LHCN-M2 (cell line): ENCODE measurements at places on chromosomes 2 and 18.

DNA sequence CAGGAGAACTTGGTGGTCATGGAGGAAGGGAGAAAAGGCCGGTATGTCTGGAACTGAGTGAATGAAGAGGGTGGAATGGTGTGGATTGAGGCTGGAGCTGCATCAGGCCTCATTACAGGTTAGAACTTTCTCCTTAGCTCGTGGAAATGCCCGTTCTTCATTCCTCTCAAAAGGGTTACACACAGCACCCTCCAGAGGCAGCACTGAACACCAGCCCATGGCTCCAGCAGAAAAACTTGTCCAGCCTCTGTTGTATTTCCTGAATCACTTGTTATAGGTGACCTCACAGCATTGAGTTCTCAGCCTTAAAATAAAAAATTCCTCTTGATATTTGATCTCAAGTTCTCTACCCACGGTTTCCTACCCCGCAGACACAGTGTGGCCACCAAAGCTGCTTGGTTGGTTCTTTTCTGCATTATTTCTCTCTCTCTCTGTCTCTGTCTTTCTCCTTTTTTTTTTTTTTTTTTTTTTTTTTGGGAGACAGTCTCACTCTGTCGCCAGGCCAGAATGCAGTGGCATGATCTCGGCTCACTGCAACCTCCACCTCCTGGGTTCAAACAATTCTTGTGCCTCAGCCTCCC is 89.6 kb downstream of the ITGB1BP1 start:
- peak; percentile 80 for DNase-seq

DNA sequence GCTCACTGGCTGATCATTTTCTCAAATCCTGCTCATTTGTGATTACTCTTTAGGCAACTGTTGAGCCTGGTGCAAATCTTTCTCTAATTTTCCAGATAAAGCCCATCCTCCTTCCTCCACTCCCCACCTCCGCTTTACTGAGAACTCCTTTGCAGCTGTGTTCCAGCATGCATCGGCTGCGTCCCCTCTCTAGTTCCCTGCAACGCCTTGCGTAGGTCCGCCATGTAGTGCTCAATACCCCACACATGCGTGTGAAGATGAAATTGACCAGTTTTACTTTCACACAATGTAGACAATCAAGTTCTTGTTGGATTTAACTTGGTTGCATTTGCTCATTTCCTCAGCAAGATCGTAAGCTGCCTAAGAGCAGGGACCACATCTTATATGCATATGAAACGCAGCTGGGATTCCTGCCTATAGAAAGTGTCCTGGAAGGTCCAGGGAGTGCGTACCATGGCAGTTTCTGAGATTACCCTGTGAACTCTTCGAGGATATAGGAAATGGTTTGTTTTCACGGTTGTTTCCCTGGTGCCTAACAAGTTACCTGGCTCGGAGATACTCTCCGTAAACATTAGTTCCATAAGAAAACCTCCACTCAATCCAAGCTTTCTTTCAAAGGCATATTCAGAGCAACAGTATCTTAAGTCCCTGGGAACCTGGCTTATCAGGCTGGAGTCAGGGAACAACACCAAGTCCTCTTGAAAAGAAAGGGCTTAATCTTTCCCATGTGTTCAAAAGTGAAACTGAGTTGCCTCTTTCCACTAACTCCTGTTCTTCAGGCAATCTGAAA is 766.4 kb upstream of the ID2 start:
- no peak for DNase-seq

GRCh38 chr2:191263050-191263449 is 17.8 kb downstream of the MYO1B start:
- no peak for DNase-seq

- DNase-seq, result no peak
These were observed 19.3 kb upstream of the CSRNP3 start for GRCh38 chr2:165450156-165450555.

DNA sequence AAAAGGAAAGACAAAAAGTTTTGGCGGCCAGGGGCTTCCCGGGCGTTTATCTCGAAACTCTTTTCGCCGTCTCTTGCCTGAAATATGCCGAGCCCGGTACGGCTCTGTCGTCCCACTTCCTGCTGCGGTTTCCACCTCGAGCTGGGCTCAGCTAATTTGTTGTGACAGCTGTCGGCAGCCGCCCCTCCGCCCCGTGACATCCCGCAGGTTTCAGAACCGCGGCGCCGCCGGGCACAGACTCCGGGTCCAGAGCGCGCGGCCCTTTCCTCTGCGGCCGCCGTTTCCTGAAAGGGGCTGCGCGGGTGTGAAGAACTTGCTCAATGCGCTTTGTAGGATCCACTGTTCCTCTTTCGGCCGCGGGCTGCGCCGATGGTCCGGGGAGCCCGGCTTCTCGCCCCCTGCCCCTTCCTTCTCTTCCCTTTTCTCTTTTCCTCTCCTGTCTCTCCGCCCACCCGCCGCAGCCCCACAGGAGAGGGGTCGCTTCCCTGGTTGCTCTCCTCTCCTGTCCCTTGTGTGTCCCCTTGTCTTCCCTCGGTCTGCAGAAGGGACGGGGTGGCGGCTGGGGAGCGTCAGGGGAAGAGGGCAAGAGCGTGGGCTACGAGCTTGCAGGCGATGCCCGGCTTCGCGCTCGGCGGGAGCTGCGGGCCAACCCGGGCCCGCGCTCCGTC is 648 bp downstream of the ARID5A start:
- DNase-seq, result peak; percentile 70

GRCh38 chr2:36615222-36615621 is 17.3 kb upstream of the FEZ2 start:
- DNase-seq, result peak; percentile 17

GRCh38 chr2:227285741-227286236 is 39.3 kb upstream of the MFF start:
- DNase-seq, result no peak

GRCh38 chr18:45291621-45292615 is 323.4 kb upstream of the SLC14A2 start:
- DNase-seq, result peak; percentile 93

DNA sequence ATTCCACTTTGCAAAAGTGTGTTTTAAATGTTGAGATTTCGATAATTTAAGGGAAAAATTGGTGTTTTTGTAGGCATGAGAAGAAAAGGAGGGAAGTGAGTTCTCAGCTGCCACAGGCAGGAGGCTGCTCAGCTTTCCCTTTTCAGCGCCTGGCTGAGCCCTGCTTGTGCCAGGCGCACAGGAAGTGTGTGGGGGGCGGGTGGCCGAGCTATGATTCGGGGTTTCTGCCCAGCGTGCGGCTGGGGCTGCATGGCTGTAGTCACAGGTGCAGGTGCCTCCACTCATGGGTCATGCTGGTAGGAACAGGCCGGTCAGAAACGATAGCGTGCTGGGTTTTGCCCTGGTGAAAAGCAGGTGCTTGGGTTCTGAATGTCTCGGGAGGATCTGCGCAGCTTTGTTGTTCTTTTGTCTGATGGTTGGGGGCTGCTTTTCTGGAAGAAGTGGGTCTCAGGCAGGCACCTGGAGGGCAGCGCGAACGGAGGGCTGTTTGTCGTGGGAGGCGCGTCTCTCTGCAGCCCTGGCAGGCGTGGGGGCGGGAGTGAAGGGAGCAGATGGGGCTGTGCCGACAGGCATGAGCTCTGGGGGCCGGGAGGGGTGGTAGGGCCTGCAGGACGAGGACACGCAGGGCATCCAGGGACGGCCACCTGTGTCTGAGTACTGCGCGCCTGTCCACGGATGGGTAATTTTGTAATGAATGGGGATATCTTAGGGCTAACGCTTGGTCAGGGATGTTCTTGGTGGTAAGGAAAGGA is 2.1 kb downstream of the KCNG2 start:
- DNase-seq, result no peak

GRCh38 chr18:46053368-46054095 is 18.5 kb downstream of the PSTPIP2 start:
- DNase-seq, result no peak

DNA sequence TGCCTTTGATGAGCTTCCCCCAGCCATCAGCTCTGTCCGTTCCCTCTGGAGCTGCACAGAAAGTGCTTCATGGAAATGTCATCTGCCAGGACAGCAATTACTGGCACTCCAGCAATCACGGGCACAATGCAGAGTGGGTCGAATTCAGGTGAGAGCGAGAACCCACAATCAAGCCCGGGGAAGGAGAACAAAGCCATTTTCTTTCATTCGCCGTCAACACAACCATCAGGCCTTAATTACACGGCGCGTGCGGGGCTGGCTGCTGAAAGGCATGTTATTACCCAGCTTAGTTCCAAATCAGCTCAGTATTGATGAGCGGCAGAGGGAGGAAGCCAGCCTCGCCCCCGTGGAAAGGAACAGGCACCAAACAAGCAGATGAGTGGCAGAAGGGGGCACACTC is 143.9 kb downstream of the MYT1L start:
- no peak for DNase-seq

DNA sequence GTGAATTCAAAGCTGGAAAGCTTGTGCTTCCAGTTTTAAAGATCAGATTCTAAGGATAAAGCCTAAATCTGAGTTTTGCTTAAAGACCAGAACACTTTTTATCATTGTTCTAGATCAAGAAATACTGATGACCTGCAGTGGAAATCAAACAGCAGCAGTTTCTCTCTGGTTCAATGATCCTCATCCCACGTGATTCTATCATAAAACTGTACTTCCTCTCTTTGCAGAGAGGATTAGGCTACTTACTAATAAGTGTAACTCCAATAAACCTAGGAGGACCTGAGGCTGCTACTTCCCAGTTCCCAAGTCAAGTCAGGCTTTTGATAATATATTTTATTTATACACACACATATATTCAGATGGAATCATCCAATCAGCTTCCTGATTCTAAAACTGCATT is 81.9 kb downstream of the TCF4 start:
- no peak for DNase-seq

- no peak for DNase-seq
These were observed 341.5 kb upstream of the ATP5MC3 start for GRCh38 chr2:175523001-175523400.

DNA sequence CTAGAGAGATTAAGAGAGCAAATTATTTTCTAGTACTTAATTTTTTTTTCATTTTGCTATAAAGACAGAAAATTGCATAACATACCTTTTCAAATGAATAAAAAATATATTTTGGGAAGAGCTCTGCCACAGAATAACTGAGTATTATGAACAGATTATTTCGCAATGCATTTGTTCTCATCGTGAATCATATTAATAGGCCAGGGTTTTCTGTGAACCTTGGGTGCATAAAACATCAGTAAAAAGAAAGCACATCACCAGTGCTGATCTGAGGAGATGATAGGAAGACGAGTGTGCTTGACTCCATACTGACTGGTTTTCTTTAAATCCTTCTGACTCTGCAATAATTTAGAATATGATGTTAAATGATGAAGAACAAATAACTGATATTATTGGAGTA is 409.1 kb downstream of the CPS1 start:
- peak; percentile 9 for DNase-seq

DNA sequence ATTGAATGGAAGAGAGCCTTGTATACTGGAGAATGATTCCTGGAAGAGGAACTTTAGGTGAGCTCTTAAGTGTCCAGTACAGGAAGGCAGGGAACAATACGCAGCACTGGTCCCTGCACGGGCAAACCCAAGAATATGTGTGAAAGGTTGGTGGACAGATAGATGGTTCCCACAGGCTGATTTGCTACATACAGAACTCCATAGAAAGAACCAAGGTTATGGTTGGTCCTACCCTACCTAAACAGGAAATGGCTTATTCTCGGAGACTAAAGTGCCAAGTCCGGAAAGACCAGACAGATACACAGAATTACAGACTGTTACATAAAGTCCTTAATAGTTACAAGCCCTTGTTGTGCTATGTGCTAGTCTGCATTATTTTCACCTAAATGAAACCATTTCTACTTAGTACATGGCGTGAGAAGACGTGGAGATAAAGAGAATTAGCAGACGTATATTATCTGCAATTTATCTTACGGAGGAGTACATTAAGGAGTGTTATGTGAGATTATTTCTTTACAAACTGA is 1.2 kb downstream of the REV1 start:
- DNase-seq, result peak; percentile 10

DNA sequence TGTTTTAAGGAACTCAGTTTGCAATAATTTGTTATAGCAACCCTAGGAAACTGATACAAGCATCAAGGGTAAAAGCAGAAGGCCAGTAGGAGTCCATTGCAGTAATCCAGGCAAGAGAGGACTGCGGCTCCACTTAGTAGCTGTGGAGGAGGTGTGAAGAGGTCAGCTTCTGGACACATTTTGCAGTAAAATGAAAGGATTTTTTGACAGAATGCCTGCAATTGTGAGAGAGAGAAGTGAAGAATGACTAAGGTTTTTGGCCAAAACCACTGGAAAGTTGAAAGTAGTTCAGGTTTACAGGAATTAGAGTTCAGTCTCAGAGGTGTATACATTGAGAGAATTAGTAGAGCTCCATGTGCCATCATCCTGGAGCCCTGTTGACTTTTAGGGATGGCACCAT is 129.5 kb downstream of the RHBDD1 start:
- DNase-seq, result no peak

DNA sequence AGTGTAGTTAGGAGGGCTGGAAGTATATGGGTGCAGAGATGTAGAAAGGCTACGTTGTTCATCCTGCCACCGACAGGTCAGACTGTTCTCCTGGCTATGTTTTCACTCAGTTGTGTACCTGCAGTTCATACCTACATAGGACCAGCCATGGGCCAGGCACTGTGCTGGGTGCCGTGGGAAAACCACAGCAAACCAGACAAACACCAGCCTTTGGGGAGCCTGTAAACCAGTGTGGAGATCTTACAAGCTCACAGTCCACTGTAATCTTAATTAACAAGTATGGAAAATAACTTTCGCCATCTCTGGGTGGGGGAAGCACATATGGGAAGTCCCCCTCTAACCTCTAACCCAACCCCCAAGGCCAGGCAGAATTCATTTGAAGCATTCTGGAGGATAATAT is 12.7 kb downstream of the NCK2 start:
- DNase-seq, result no peak

GRCh38 chr2:124053796-124054195 is 28.7 kb downstream of the CNTNAP5 start:
- DNase-seq, result no peak
